ENCODE measurements at places on chromosomes 1 and 21.

GRCh38 chr1:218683242-218683641 is 338.1 kb downstream of the TGFB2 start:
- no peak for DNase-seq

DNA sequence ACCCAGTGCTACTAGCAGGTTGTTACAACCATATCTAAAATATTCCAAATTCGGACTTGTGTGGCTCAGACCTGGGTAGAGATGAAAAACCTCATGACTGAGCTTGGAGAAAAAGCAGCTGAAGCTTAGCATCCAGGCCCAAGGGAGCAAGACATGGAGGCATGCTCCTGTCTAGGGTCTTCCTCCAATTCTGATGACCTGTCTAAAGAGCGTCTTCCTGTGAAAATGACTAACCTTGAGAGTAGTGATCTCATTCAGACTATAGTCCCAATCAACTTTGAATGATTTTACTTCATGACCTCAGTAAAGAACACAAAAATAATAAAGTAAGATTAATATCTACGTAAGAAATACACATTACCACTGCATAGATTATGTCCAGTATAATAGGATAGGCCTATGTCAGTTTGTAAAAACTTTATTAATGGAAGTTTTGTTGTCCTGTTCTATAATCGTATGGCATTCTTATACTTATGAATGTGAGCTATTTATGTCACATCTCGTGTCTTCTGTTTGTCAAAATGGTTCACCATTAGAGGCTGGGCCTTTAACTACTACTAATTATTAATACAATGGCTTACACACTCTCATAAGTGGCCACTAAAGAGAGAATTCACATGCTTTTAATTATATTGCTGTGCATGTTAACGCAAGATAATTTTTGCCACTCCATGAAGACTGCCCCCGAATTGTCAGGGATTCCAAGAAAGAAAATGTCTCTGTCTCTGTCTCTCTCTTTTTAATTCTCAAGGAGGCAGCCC is 201.3 kb downstream of the NCAM2 start:
- DNase-seq: no peak

DNA sequence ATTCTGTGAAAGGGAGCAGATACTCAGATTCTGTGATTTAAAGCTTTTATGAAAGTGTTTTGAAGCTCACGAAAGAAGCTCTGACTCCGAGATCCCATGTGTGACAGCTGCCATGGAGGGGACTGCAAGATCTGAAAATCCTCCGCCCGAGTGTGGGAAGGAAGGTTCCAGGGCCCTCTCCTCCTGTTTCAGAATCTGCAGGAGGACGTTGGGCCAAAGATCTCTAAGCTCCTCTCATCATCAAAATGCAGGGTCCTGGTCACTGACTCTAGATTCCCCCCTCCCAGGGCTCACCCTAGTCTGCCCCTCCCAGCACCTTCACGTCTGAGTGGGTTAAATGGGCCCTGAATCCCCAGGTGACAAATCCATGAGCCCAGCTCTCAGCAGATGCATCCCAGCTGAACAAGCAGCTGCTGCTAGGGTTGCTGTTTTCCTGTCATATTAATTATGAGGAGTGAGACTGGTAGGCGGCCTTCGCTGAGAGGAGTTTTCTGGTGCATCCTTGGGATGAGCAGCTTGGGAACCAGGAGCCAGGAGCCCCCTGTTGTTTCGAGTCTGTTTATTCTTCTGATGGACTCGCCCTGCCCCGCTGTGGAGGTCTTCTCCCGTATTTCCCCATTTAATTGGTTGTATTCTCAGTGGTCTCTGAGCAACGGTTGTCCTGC is 402.0 kb downstream of the MATN1 start:
- no peak for DNase-seq

DNA sequence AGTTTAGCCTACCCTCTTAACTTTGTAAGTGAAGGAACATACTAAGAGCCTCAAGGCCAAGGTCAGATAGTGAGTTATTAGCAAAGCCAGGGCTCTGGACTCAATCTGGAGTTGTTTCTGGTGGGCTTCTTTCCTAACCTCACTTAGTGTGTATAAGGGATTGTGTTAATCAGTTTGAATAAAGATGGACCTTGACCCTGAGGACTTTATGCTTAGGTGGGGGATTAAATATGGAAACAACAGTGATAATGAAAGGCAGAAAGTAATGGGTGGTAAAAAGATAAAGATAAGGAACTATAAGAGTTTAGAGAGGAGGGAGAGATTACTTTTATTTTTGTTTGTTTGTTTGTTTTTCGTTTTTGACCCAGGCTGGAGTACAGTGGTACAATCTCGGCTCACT is 5.5 kb downstream of the RABGAP1L start:
- no peak for DNase-seq

GRCh38 chr1:174693085-174693484 is 245.3 kb downstream of the GPR52 start:
- DNase-seq: no peak

- DNase-seq: no peak
These were observed 69.1 kb downstream of the SLC66A1 start for GRCh38 chr1:19381261-19381660.

- no peak for DNase-seq
These were observed 20.5 kb downstream of the KCNC4 start for GRCh38 chr1:110230381-110231199.

DNA sequence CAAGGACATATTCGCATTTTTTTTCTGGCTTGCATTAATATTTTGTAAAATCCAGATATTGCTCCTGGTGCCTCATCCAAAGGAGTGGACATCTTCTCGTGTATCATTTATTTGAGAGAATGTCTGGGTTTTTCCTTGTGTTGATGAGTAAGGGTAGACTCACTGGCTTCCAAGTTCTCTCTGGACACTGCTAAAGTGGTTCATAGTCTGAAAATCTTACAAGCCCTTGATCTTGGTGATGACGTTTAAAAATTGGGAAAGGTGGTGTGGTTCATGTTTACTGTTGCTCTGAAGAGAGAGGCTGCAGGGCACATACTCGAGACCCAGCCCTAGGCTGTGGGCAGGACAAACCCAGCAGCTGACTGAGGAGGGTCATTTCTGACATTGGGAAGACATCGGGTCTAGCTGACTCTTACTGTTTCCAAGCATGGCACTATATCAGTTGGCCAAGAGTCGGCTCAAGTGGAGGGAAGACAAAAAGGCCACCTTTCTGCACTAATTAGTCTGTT is 296.2 kb downstream of the LMX1A start:
- no peak for DNase-seq

- DNase-seq: no peak
These were observed 22.6 kb upstream of the FCGR2A start for GRCh38 chr1:161482610-161483009.

- no peak for DNase-seq
These were observed 297.9 kb upstream of the GREM2 start for GRCh38 chr1:240909701-240910457.

DNA sequence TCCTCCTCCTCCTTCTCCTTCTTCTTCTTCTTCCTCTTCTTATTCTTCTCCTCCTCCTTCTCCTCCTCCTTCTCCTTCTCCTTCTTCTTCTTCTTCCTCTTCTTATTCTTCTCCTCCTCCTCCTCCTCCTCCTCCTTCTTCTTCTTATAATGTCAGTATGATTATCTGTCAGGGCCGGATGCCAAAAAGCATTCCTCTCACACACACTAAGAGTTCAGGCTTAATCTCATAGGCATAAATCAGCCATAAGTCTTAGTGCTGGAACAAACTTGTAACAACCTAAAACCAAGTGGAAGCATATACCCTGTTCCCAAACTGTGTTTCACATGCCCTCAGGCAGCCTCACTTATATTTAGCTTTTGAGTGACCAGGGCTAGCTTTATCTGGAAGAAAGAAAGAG is 240.3 kb downstream of the LMX1A start:
- DNase-seq: no peak

GRCh38 chr1:118982266-118982665 is 5.9 kb downstream of the TBX15 start:
- no peak for DNase-seq

DNA sequence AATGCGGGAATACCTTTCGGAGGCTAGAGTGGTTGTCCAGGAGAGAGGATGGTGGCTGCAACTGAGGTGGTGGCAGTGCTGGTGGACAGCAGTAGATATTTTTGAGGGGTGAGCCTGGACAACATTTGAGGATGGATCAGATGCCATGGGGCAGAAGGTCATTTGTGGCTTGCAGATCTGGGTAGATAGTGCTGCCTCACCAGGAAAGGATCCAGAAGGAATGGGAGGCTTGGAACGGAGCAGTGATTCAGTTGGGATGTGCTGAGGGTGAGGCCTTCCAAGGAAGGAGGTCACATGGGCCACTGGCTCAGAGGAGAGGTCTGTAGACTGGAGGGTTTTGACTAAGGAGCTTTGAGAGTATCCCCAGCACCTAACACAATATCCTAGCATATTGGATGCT is 110.8 kb upstream of the KAZN start:
- no peak for DNase-seq

- no peak for DNase-seq
These were observed 563 bp upstream of the NFIA start for GRCh38 chr1:61081686-61082310.

- DNase-seq: no peak
These were observed 21.2 kb downstream of the TP73 start for GRCh38 chr1:3673381-3674099.

GRCh38 chr1:60765204-60765603 is 317.2 kb upstream of the NFIA start:
- peak; percentile 4 for DNase-seq

- DNase-seq: no peak
These were observed 5.4 kb downstream of the PRAMEF12 start for GRCh38 chr1:12778907-12779306.

GRCh38 chr1:1290238-1290731 is 10.0 kb downstream of the SCNN1D start:
- DNase-seq: no peak

GRCh38 chr21:43370091-43370658 is 56.8 kb downstream of the SIK1 start:
- no peak for DNase-seq

DNA sequence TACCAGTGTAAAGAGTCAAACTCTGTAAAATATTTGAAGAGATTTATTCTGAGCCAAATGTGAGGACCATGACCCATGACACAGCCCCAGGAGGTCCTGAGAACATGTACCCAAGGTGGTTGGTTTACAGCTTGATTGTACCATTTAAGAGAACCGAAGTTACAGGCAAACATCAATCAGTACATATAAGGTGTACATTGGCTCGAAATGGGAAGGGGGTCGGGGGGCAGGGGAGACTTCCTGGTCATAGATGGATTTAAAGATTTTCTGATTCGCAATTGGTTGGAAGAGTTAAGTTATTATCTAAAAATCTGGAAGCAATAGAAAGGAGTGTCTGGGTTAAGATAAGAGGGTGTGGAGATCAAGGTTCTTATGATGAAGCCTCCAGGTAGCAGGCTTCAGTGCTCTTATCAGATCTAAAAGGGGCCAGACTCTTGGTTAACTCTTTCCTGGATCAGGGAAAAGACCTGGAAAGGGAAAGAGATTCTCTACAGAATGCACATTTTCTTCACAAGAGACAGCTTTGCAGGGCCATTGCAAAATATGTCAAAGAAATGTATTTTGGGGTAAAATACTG is 47.5 kb upstream of the NTPCR start:
- no peak for DNase-seq

DNA sequence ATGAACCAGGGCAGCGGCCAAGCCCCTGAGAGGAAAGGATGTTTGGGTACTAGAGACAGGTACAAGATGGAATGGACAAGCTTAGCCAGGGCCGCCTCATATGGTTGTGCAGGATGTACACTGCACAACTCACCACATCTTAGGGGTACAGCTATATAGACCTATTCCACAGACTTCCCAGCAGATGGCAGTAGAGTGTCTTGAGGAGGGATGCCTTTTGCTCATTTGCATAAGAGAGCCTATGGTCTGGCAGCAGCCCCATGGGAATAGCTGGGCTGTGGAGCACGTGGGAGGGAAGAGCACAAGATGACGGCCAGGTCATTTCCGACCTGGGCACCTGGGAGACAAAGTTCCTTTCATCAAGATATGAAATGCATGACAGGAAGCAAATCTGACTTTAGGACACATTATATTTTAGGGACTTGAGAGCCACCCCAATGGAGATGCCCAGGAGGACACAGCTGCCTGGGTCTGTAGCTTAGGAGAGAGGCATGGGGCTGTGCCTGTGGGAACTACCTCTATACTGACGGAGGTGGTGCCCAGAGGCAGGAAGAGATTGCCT is 215.5 kb downstream of the KCNJ6 start:
- DNase-seq: peak; percentile 7

DNA sequence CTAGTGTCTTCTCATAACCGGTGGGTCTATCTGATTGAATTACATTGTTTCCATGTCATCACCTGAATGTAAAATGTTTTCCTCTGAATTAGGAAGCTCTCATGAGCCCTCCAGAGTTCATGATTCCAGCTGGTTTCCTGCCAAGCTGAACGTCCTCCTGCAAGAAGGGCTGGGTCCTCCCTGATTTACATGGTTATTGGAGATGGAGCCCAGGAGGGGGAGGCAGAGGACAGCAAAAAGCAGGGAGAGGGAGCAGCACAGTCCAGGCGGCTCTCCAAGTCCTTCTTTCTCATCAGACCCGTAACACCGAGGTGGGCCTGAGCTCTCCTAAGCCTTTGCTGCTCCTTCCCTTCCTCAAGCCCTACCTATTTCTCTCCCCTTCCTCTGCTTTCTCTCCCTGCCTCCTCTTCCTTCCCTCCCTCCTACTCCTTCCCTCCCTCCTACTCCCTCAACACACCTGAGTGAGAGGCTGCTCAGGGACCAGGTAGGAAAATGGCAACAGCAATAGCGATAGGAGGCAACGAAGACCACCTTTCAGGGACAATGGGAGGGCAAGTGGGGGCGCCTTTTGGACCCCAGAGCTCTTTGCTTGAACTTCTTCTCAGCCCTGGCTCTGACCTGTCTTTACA is 265.9 kb downstream of the PRDM2 start:
- DNase-seq: peak; percentile 8

DNA sequence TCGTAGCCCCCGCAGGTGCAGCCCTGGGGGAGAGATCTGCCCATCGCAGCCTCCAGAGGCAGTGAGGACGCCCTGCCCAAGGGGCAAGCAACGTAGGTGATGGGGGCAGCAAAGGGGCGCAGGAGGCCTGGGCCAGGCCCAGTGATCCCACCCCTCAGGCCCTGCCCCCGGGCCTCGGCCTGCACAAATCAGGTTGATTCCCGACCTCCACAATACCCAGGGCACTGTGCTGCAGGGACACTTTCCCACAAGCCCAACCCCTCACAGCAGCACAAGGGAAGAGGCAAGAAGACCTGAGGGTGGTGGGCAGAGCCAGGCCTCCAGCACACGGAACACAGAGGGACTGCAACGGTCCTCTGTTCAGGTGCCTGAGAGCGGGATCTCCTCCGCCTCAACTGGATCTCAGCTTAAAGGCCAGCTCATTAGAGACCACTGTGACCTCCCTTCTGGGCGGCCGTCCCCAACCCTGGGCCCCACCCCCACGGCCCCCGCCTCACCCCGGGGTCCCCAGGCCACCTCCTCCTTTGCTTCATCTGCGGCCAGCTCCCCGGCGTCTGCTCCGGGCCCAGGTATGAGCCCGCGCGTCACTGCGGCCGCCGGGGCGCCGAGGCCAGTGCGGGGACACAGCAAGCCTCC is 812 bp upstream of the ARF1 start:
- DNase-seq: no peak

GRCh38 chr1:241849345-241849695 is 1.3 kb downstream of the EXO1 start:
- no peak for DNase-seq

- no peak for DNase-seq
These were observed 1.8 kb downstream of the MAN1C1 start for GRCh38 chr1:25618433-25618808.

GRCh38 chr1:6614019-6614928 is 743 bp downstream of the PHF13 start:
- no peak for DNase-seq

Measured in amniotic stem cell (primary cell).